NCI-H146 (cell line): ENCODE measurements at places on chromosomes 6 and 20.

DNA sequence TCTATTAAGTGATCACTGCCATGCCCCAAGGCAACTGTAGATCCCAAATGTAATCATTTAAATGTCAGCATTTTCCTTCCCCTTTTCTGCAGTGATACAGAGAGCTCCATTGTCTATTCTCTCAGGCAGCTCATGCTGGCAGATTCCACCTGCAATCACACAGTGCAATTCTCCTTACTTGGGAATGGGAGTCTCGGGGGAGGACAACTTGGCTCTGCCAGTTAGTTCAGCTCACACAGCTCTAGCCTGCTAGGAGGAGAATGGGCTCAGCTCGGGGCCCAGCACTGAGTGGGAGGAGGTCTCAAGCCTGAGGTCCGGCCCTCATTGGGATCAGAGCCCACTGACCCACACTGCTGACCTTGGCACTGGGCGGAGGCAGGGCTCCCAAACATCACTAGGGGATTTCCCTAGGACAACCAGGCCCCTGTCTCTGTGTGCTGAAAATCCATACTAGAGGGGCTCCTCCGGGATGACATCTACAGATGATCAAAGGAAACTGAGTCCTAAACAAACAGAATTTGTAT is 109.2 kb upstream of the ASF1A start:
- peak; percentile 31 for DNase-seq

DNA sequence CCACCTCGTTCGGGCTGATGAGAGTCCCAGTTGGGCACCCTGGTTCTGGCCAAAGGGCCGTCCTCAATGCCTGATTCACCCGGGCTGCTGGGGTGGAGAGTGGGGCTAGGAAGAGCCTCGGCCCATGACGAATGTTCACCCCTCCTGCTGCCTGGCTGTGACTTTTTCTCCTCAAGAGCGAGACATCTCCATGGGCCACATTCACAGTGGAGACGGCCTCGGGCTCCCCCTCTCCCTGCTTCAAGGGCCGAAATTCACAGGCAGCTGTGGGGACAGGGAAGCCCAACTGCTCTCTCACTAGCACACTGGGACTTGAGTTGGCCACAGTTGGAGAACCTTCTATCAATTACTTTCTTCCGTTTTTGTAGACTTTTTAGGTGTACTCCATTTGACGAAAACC is 138.0 kb downstream of the SYNDIG1 start:
- no peak for DNase-seq

- peak; percentile 86 for DNase-seq
Measured at GRCh38 chr20:1324598-1325172, 4.3 kb downstream of the SDCBP2 start.

DNA sequence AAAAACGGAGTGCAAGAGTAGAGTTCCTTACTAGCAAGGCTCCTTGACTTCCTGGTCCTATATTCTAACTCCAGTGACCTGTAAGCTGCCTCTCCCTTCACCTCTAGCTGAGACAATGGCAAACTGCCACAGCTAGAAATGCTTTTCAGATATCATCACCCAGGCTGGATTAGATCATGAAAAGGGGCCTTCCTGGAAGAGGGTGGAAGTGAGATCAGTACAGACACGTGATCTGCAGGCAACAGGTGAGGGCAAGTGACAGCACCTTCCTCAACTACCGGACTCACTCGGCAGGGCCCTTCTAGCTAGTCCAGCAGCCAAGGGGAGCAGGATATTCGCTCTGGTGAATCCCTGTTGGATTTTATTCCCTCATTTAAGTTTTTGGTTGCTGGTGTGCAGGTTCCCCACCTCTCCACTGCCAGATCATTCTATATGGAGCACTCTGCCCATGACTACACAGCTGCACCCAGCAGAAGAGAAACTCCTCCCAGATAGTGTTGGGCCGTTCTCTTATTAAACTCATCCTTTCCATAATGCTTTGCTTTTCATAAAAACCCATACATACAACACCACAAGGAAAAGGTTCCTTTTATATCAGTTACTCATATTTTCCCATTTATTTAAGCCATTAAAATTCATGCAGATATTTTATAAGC is 26.4 kb upstream of the FAM83C start:
- no peak for DNase-seq
